GM23248 (cell line): ENCODE measurements at places on chromosomes 13 and 19. TPM values are rescaled to one million over a fixed set of nuclear protein-coding genes. Genes with fewer than 3 reads are reported as not detected.

Gene SMIM44
- total RNA-seq: not detected in 2 replicates

Gene C19orf81
- not detected in 2 replicates for total RNA-seq

Gene ZFP82
- 9.4 and 10.9 TPM in 2 replicates for total RNA-seq

- peak; percentile 45 for DNase-seq
Observed at GRCh38 chr19:2567580-2567979, 91.7 kb downstream of the GADD45B start.

GRCh38 chr19:53864308-53864836 is 3.3 kb upstream of the MYADM start:
- DNase-seq: no peak

DNA sequence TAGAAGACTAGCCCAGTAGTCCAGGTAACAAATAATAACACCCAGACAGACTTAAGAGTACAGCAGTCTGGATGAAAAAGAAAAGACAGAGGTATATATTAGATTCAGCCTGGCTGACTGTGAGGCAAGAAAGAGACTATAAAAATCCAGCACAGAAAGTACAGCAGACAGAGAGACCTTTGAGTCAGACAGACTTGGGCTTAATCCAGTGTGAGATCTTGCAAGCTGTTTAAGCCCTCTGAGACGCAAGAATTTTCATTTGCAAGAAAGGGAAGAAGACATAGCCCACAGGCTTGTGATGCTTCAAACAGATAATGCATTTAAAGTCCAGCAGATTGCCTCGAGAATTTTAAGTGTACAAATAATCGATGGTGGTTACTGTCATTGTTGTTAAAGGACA is 471.4 kb downstream of the LIG4 start:
- DNase-seq: peak; percentile 86

- no peak for DNase-seq
Observed at GRCh38 chr19:46491975-46492682, 3.5 kb downstream of the PNMA8B start.

- DNase-seq: no peak
Observed at GRCh38 chr19:5603626-5604025, 18.9 kb downstream of the SAFB2 start.

DNA sequence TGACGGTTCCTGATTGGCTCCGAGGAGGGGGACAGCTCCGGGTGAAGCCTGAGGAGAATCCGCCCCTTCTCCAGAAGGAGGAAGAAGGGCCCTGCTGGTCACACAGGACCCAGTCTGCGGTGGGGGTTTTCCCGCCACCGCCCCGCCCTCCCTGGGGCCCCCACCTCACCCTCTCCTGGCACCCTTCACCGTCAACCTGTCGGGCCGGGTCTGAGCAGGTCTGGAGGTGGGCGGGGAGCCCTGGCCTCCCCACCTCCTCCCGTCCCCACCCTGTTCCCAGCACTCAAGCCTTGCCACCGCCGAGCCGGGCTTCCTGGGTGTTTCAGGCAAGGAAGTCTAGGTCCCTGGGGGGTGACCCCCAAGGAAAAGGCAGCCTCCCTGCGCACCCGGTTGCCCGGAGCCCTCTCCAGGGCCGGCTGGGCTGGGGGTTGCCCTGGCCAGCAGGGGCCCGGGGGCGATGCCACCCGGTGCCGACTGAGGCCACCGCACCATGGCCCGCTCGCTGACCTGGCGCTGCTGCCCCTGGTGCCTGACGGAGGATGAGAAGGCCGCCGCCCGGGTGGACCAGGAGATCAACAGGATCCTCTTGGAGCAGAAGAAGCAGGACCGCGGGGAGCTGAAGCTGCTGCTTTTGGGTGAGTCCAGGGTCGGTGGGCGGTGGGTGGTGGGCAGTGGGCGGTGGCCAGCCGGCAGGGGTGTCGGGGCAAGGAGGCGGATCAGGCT is at the start of gene GNA15:
Gene GNA15, plus strand, starts transcription at position 73 of the 723 bp plus-strand sequence. Its CDS starts 418 bp downstream, at position 491.
- no peak for DNase-seq

DNA sequence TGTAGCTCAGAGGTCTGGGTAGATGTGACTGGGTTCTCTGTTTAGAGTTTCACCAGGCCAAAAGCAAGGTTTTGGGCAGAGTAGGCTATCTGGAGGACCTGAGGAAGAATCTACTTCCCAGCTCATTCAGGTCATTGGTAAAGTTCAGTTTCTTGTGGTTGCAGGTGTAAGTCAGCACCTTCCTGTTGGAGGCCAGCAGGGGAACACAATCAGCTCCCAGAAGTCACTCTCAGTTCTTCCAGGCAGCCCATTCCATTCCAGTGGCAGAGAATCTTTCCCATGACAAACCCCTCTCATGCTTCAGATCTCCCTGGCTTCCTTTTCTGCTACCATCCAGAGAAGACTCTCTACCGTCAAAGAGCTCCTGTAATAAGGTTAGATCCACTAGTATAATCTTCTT is 176.2 kb upstream of the UFM1 start:
- no peak for DNase-seq

Gene SLC15A1
- not detected in 2 replicates for total RNA-seq

DNA sequence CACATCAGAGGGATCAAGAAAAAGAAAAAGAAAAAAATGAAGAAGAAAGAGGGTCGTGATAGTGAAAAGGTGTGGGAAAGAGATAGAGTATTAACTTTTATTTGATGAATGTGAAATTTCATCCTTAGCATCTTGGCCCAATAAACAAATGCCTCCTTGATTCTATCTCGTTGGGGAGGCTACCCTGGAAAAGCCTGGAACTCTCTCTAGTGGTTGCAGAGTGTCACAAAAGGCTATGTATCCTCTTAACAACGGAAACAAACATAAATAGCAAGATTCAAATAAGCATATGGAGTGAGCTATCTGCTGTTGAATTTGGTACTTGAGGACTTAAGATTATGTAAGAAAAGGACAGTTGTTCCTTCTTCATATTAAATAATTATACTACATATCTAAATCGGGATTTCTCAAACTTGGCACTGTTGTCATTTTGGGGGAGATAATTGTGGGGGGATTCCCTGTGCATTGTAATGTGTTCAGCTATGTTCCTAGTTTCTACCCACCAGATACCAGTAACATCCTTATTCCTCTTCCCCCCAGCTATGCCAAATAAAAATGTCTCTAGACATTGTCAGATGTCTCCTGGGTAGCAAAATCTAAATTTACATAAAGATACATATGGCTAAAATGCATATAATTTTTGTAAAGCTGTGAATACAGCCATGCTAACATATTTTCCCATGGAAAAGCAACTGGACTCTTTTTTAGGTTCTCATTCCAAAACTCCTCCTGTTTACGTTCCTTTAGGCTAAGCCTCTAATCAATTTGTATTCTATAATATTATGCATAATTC is 557.2 kb downstream of the DCT start:
- no peak for DNase-seq

Gene KLK2
- not detected in 2 replicates for total RNA-seq
